ENCODE measurements at places on chromosomes 11 and 22.

DNA sequence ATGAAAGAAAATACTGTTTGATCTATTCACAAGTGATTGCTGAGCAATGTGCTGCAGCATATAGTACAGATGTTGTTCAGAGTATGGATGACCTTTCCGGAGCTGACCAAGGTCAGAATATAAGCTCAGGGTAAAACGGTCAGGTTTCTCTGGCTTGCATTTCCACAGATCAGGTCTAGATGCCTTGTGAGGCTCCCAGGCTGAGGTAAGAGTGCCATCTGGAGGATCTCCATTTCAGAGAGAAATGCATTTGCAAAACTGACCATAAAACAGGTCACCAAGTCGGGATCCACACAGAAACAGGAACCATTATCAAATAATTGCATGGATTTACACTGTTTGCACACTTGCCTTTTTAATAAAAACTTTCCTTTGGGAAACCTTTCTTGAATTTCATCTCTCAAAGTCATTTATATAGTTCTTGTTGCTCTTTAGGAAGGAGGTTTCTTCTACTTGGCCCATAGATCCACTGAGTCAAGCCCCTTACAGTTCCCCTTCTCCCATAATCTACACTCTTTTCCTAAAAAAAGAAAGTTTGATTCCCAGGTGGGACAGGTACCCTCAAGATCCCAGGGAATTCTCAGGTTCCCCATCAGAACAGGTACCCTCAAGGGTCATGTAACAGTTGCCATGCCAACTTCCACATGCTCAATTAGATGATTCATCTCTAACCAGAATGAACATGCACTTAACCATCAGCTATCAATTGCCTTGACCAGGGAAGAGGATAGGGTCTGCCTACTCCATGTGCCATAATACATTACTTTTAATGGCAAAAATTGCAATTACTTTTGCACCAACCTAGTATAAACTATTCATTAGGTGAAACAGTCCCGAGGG, 25.0 kb upstream of the TMPRSS5 start:
- DNase-seq: no peak

GRCh38 chr11:45651841-45652749, 13.3 kb downstream of the CHST1 start:
- no peak for DNase-seq

- no peak for DNase-seq
Measured at GRCh38 chr11:91373497-91373896, 851.1 kb upstream of the FAT3 start.

- no peak for DNase-seq
Measured at GRCh38 chr11:106961518-106961917, 56.8 kb downstream of the GUCY1A2 start.

DNA sequence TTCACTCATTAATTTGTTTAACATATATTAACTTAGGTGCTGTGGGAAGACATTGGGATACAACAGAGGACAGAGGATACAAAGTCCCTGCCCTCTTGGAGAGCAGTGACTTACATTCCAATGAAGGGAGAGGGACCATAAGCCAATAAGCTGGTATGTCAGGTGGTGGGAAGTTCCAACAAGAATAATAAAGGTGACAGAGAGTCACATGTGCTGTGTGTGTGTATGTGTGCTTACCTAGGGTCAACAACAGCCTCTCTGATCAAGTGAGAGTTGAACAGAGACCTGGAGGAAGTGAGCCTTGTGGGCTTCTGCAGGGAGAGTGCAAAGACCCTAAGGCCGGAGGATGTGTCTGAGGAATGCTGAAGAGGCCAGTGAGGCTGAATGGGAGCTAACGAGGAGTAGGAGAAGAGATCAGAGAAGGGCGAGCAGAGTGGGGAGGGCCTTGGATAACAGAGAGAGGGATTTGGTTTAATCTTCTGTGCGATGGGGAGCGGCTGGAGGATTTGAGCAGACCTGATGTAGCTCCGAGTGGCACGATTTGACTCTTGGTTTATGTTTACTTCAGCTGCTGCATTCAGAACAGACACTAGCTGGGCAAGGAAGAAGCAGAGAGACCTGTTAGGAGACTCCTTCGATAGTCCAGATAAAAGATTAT, 35.3 kb downstream of the MAP6 start:
- DNase-seq: no peak

DNA sequence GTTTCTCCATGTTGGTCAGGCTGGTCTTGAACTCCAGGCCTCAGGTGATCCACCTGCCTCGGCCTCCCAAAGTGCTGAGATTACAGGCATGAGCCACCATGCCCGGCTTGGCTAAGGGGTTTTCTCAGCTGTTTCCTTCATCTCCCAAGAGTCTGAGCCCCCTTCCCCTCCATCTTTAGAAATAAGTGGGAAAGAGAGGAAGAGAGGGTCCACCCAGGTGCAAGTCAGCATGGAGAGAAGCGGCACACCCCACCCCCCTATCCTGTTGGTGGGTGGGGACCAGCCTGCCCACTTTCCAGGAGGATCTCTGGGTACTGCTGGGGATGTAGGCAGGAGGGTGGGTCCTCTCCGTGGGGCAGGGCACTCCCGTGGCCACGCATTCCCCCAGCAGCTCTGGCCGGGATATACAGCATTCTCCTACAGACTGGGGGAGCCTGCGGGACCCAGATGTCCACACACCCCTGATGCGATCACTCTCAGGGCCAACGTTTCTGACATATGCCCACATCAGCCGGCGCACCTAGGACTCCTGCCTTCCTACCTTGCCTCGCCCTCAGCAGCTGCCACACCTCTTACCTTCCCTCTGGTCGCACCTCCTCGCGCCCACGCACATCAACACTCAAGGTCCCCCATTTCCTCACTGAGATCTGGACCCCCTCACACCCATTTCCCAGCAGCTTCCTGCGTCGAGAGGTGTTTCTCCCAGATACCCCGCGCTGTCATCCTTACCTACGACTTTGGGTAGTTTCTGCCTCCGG, 8.9 kb downstream of the SCARF2 start:
- no peak for DNase-seq

DNA sequence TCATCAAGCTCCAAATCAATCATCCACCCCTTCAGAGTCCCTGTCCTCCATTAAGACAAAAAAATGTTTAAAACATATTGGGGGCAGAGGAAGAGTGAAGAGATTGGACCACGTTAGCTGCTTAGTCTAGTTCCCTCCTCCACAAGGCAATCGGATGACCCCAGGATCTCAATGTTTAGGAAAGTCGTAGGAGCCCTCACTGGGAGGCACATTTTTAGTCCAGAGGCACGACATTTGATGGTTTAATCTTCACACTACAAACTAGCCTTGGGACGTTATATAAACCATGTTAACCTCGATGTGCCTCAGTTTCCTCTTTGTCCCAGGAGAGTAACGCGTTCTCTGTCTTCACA, 588 bp upstream of the FAT3 start:
- no peak for DNase-seq

Measured in Right ventricle myocardium superior (tissue), 1 donor.